Activated CD4-positive, alpha-beta memory T cell treated with anti-CD3 and anti-CD28 coated beads for 36 hours (primary cell): ENCODE measurements at places on chromosomes 1 and 21. TPM values are rescaled to one million over a fixed set of nuclear protein-coding genes. Genes with fewer than 3 reads are reported as not detected.
A peak's percentile ranks its signal among the peaks of the same experiment; 100 is the strongest.

Gene PRKAA2
- total RNA-seq, result not detected

Gene GPA33
- total RNA-seq, result 1.9 TPM

Gene SPRR2E
- not detected for total RNA-seq

Gene NOL9
- 32.5 TPM for total RNA-seq

Gene SMCP
- total RNA-seq, result not detected

Gene TMEM240
- total RNA-seq, result 0.29 TPM

Gene KIF17
- total RNA-seq, result not detected

Gene DCST1
- 0.14 TPM for total RNA-seq

Gene KRTAP21-2
- not detected for total RNA-seq

Gene NUP210L
- total RNA-seq, result 0.12 TPM

Gene KAZN
- 0.33 TPM for total RNA-seq

Gene RFX5
- total RNA-seq, result 68.7 TPM

Gene ACTL8
- total RNA-seq, result not detected

- H3K4me1 ChIP-seq, result peaks cover 79% of the 10 kb centered on the region
- no peak overlapping the region for H3K27ac ChIP-seq
- no peaks in the 10 kb centered on the region for H3K27me3 ChIP-seq
These were observed 6.5 kb downstream of the ZBTB17 start for GRCh38 chr1:15969321-15969880.

- no peaks in the 10 kb centered on the region for H3K27me3 ChIP-seq
- H3K27ac ChIP-seq, result no peak overlapping the region
- H3K4me3 ChIP-seq, result no peak overlapping the region
These were observed 352.9 kb downstream of the LTN1 start for GRCh38 chr21:28639737-28640136.

GRCh38 chr1:227459977-227460376 is 103.4 kb upstream of the ZNF678 start:
- DNase-seq, result no peak
- no peak overlapping the region for H3K4me3 ChIP-seq
- no peaks in the 10 kb centered on the region for H3K36me3 ChIP-seq
- H3K4me1 ChIP-seq, result no peaks in the 10 kb centered on the region

DNA sequence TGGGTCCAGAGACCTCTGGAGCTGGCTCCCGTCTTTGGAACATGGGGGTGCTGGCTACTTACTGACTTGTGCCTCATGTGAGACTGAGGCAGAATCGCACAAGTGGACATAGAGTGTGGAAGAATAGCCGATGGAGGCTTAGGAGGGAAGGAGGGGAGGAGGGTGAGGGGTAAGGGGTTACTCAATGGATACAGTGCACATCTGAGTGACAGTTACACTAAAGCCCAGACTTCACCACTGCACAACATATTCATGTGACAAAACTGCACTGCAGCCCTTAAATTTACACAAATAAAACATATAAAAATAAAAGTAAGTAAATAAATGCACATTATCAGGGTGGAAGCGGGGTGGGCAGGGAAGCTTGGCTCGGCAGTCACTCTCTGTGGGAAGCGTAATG is 197.7 kb upstream of the RAB4A start:
- H3K27me3 ChIP-seq, result no peaks in the 10 kb centered on the region
- peaks cover 12% of the 10 kb centered on the region for H3K4me1 ChIP-seq
- DNase-seq, result no peak
- H3K4me3 ChIP-seq, result no peak overlapping the region
- H3K27ac ChIP-seq, result no peak overlapping the region

GRCh38 chr1:69567652-69568420 is at the start of gene LRRC7:
TSS of gene LRRC7 (plus strand) at chr1:69567922. CDS start at chr1:69568640, 718 bp downstream.
- peaks cover 6% of the 10 kb centered on the region for H3K4me1 ChIP-seq
- H3K4me3 ChIP-seq, result no peak within 1 kb of the TSS
- no peak for DNase-seq
- peaks cover 3% of the 10 kb centered on the region for H3K36me3 ChIP-seq
- no peak within 1 kb of the TSS for H3K27ac ChIP-seq
- peaks cover 29% of the 10 kb centered on the region for H3K27me3 ChIP-seq

DNA sequence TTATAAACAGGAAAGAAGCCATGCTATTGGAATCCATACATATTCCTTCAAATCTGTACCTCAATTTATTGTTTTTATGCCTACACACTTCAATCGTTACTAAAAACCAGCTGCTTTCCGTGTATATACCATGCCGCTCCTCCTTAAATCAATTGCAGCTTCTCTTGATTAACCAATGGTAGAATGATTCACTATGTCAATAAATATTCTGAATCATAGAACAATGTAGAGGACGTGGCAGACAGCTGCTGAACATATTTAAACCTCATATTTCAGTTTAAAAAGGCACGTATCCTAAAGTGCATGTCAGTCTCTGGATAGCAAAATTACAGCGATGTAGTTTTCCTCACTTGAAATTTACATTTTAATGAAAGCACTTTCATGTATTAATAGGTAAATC is 100.4 kb downstream of the MRPL39 start:
- peak overlapping the region; percentile 85 for H3K27ac ChIP-seq
- no peak for DNase-seq
- no peaks in the 10 kb centered on the region for H3K27me3 ChIP-seq
- H3K4me3 ChIP-seq, result peak overlapping the region; percentile 24

- H3K27me3 ChIP-seq, result no peaks in the 10 kb centered on the region
- peaks cover 36% of the 10 kb centered on the region for H3K4me1 ChIP-seq
- peak overlapping the region; percentile 4 for H3K4me3 ChIP-seq
- peak; percentile 70 for DNase-seq
- H3K36me3 ChIP-seq, result peaks cover 4% of the 10 kb centered on the region
- no peak overlapping the region for H3K27ac ChIP-seq
These were observed 49.0 kb downstream of the TOMM20 start for GRCh38 chr1:235079443-235080296.

DNA sequence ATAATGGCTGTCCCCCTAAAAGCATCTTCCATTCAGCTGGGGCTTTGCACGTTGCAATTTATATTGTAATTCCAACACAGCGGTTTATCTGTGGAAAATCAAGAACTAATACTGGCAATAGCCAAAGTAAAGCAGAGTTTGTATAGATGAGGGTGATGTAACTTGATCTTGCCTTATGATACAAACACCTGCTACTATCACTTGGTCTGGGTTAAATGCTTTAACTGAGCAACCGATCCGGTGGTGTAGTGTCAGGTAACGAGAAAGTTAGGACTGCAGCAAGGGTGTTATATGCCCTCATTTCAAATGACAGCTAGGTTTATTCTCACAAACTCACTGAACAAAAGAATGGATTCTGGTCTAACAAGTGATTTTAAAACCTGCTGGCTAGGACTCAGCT is 47.3 kb upstream of the PLPPR4 start:
- no peak for DNase-seq
- H3K36me3 ChIP-seq, result no peaks in the 10 kb centered on the region
- H3K27me3 ChIP-seq, result no peaks in the 10 kb centered on the region
- no peak overlapping the region for H3K4me3 ChIP-seq
- no peak overlapping the region for H3K27ac ChIP-seq

DNA sequence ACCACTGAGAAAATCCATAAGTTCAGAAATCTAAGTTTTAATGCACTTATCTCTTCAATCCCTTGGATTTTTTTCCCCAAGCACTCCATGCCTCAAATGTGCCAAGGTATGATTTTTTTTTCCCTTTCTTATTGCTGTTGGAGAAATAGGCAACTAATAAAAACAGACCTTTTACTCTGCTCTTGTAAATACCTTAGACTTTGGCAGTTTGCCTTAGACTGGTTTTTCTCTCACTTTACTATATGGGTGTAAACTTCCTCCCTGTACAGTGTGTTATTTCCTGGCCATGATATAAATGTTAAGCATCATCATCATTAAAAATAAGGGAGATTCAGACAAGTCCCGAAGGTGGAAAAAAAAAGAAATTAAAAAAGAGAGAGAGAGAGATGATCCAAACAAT is 65.7 kb downstream of the LRRC8C start:
- no peak for DNase-seq
- H3K4me3 ChIP-seq, result no peak overlapping the region
- H3K27me3 ChIP-seq, result no peaks in the 10 kb centered on the region
- peaks cover 90% of the 10 kb centered on the region for H3K4me1 ChIP-seq

DNA sequence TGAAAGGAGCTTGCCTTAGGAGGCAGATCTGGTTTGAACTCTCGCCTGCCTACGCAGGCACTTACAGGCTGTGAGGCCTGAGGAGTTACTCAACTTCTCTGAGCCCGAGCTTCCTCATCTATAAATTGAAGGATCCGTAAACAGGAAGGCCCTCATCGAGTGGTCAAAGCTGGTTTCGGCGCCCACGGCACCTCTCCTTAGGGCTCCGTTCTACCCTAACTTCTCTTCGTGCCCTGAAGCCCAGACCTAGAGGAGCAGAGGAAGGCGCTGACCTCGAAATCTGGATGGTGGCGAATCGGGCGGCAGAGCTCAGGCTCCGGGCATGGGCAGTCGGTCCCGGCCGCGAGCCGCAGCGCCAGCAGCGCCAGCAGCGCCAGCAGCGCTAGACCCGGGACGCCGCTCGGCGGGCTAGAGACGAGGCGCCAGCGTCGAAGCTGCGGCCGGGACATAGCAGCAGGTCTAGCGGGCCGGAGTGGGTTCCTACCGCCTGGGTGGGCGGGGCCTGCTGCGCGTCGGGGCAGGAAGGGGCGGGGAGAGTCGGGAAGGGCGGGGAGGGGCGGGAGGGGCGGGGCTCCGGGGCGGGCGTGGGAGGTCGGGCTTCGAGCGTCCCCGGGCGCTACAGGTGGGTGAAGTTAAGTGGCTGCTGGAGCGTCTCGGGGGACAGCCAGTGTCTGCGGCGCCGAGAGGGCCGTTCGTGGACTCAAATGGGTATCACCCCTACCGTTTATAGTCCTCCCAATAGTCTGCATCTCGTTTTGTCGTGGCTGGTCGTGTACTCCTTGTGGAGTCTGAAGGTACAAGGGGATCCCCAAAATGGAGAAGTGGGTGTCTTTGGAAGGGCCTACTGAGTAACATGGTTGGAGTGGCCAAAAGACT is at the start of gene CTBS:
CTBS (minus strand) TSS at position 474 of the 876 bp plus-strand sequence; CDS start at position 449, 25 bp downstream.
- H3K27ac ChIP-seq, result peak within 1 kb of the TSS; percentile 100
- peak within 1 kb of the TSS; percentile 98 for H3K4me3 ChIP-seq
- peaks cover 35% of the 10 kb centered on the region for H3K36me3 ChIP-seq
- H3K27me3 ChIP-seq, result peaks cover 1% of the 10 kb centered on the region

- DNase-seq, result no peak
- peaks cover 8% of the 10 kb centered on the region for H3K4me1 ChIP-seq
- H3K27me3 ChIP-seq, result peaks cover 6% of the 10 kb centered on the region
- H3K27ac ChIP-seq, result no peak overlapping the region
- H3K4me3 ChIP-seq, result no peak overlapping the region
These were observed 133.7 kb downstream of the SMYD2 start for GRCh38 chr1:214414691-214415090.

DNA sequence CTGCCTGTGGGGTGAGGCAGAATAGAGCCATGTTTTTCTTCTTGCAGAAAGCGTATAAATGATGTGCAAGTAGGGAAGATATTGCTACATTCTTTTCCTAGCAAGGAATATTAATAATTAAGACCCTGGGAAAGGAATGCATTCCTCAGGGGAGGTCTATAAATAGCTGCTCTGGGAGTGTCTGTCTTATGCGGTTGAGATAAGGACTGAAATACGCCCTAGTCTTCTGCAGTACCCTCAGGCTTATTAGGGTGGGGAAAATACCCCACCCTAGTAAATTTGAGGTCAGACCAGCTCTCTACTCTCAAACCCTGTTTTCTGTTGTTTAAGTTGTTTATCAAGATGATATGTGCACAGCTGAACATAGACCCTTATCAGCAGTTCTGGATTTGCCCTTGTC is 155.9 kb upstream of the HMCN1 start:
- H3K4me1 ChIP-seq, result no peaks in the 10 kb centered on the region
- peaks cover 18% of the 10 kb centered on the region for H3K36me3 ChIP-seq
- no peak for DNase-seq
- H3K27ac ChIP-seq, result no peak overlapping the region
- H3K27me3 ChIP-seq, result no peaks in the 10 kb centered on the region

DNA sequence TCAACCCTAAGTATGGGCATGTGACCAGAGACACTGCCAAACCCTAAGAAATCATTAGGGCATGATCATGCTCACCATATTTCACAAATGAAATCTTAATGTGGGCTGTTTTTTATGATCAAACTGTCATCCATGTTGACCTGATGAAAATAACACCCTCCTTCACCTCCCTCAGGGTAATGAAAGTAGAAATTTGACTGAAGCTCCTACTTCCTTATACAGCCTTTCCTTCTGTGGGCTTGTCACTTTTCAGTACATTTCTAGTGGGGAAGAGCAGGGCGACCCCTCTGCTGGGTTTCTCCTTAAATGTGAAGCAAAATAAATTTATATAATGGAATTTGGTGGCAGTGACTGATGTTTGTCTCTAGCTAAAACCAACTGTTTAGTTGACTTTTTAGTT is 25.9 kb downstream of the IVNS1ABP start:
- no peak for DNase-seq
- no peaks in the 10 kb centered on the region for H3K4me1 ChIP-seq
- H3K36me3 ChIP-seq, result peaks cover 36% of the 10 kb centered on the region
- no peaks in the 10 kb centered on the region for H3K27me3 ChIP-seq

DNA sequence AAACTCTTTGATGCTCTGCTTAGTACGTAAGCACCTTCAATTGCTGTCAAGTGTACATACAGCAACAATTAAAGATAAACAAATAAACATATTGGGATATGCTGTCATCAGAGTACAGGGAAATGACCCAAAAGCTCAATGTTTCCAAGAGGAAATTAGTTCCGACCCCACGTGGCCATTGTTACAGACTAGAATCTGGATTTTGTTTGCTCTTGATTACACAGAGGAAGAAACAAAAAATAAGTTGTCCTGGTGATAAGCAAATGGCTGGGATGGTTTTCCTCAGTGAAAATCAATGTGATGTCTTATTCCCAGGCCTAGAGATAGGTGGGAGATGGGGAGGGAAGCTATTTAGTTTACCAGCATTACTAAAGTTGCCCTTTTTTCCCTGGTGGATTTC is 113.0 kb upstream of the UBE2U start:
- DNase-seq, result no peak
- no peaks in the 10 kb centered on the region for H3K4me1 ChIP-seq
- H3K27me3 ChIP-seq, result peaks cover 3% of the 10 kb centered on the region
- no peak overlapping the region for H3K27ac ChIP-seq
- H3K36me3 ChIP-seq, result no peaks in the 10 kb centered on the region

DNA sequence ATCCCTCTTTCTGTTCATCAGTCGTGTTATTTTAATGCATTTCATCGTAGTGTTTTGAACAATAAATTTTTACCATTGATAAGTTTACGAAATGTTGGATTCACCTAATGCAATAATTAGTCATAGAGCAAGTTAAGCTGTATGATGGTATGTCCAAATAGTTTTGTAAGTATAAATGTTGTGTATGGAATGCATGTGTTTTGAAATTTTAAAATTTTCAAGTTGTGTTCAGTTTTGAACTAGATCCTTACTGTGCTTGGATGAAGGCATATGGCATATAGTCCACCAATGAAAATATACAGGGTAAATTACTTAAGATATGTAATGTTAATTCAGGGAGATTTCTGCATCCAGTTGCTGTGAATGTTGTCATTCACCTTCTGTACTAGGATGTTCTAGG is 2.3 kb downstream of the ZMYM4 start:
- H3K27me3 ChIP-seq, result no peaks in the 10 kb centered on the region
- H3K27ac ChIP-seq, result no peak overlapping the region
- H3K4me3 ChIP-seq, result peak overlapping the region; percentile 27

DNA sequence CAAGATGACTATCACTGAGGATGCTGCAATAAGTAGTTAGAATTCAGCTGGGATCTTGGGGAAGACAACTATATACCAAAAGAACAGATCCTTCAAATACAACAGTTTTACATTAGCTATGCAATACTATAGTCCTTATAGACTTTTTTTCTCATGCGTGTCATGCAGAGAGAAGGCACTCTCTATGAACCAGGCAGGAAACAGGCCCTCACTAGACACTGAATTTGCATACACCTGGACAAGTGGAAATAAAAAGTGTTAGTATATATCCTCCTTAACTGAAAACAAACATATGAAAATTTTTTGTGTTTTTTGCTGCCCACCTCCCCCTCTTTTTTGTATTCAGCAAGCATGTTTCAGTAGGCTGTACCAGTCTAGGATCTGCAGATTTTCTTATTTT is 29.9 kb downstream of the TMCO1 start:
- H3K36me3 ChIP-seq, result peaks cover 33% of the 10 kb centered on the region
- H3K27ac ChIP-seq, result no peak overlapping the region
- no peak for DNase-seq
- no peak overlapping the region for H3K4me3 ChIP-seq
- no peaks in the 10 kb centered on the region for H3K4me1 ChIP-seq
